T-helper 22 cell (primary cell): ENCODE measurements at places on chromosomes 5 and 9.

DNA sequence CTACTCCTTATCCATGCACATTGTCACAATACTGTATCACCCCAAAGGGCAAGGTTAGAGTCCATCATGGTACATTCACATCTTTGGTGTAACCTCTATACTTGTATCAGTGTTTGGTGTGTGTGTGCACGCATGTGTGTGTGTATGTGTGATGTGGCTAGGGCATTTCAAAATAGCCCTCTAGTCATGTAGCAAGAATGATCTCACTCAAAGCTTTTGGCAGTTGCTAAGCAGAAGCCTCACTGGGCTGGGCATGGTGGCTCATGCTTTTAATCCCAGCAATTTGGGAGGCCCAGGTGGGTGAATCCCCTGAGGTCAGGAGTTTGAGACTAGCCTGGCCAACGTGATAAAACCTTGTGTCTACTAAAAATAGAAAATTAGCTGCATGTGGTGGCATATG is 245.3 kb downstream of the ADGRV1 start:
- no peak for DNase-seq

- no peak for DNase-seq
Observed at GRCh38 chr5:134153657-134154056, 23.1 kb downstream of the SKP1 start.

DNA sequence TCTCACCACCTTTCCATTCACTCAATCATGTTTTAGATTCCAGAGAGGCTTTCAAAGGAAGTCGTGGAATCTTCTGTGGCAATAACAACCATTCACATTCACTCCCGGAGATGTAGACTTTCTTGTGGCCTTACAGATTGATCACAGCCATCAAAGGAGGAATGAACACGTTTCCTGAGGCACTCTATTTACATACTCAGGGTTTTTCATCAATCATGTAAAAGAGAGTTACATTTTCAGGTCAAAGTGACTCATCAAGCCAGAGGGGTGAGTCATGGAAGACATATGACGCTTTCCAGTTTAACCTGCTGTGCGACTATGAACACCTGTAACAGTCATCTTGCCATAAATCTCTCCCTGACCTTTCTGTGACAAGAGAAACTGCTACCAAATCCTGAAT is 39.3 kb upstream of the RAD23B start:
- DNase-seq, result no peak

- no peak for DNase-seq
Observed at GRCh38 chr5:28862860-28863196, 1824.4 kb upstream of the CDH9 start.

DNA sequence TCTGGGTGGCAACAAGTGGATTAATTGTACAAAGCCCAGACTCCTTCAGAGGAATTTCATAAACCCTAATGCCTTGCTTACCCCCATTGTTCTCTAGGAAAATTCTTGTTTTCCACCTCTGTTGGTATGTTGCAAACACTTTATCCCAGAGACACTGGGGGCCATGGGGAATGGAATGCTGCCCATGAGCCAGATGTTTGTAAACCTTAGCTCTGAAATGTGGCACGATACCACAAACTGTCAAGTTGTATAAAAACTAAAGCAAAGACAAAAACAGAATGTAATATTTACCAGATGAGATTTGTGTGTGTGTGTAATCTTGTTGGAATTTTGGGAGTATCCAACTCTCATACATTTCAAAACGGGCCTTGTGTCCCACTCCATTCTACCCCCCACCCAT is 465.0 kb downstream of the EBF1 start:
- DNase-seq, result no peak

GRCh38 chr5:117776977-117777376 is 1202.4 kb upstream of the SEMA6A start:
- DNase-seq, result no peak

DNA sequence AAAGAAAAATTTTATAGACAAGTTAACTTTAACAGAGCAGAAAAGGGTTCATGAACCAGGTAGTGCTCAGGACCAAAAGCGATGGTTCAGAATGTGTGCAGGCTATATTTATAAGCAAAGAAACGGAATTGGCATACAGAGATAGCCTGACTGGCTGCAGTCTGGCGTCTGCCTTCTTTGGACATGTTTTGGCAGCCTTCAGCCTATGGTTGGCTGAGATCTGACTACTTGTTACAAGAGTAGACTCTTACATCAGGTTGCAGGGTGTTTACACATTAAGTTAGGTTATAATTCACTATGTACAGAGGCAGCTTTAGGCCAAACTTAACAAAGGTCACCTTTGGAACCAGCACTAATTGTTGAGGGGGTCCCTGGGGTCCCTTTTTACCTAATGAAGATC is 7.0 kb downstream of the NOP16 start:
- no peak for DNase-seq

- DNase-seq, result no peak
Observed at GRCh38 chr5:173475780-173476179, 140.7 kb downstream of the BOD1 start.

- DNase-seq, result no peak
Observed at GRCh38 chr5:91301106-91301846, 81.8 kb downstream of the ARRDC3 start.
